ENCODE measurements at places on chromosomes 12 and 14.

GRCh38 chr12:71787580-71787979 lies 32.9 kb downstream of the RAB21 start:
- no peak for DNase-seq

GRCh38 chr12:89181271-89181920 lies 170.9 kb downstream of the DUSP6 start:
- peak; percentile 4 for DNase-seq

DNA sequence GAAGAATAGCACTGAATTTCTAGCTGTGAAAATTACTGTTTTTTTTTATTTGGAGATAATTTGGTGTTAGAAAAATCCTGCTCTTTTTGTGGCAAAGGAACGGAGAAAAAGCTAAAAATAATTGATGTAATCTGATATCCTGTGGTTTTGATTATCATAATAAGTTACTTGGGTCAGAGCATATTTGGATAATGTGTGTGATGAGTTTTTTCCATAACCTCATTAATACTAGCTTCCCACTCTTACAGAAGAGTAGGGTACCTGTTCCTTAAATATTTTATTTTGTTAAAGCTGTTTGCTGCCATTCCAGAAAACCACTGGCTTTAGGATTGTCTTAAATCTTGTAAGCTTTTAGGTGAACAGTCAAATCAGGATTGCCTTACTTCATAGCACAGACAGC lies 4.7 kb downstream of the PSMC6 start:
- DNase-seq = no peak

- no peak for DNase-seq
Observed at GRCh38 chr14:70018713-70019211, 139.5 kb downstream of the SMOC1 start.

GRCh38 chr12:1797011-1797901 lies 23.1 kb upstream of the LRTM2 start:
- DNase-seq = peak; percentile 16

GRCh38 chr14:23695664-23695999 lies 59.5 kb downstream of the DHRS2 start:
- DNase-seq = no peak

DNA sequence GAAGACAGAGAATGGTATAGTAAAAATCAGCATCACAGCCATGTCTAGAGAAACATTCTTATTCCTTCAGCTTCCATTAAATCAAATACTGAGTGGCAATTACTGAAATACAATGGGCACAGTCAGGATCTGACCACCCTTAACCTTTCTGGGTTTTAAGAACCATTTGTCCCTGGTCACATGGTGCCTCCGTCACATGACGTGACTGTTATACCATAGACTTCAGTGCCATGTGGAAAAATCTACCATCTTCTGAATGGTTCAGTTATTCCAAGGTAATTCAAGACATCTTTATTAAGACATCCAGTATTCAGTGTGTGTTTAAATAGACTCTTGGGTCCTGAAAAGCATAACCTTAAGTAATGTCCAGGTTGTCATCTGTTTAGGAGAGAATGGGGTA lies 553.1 kb upstream of the FLRT2 start:
- no peak for DNase-seq

DNA sequence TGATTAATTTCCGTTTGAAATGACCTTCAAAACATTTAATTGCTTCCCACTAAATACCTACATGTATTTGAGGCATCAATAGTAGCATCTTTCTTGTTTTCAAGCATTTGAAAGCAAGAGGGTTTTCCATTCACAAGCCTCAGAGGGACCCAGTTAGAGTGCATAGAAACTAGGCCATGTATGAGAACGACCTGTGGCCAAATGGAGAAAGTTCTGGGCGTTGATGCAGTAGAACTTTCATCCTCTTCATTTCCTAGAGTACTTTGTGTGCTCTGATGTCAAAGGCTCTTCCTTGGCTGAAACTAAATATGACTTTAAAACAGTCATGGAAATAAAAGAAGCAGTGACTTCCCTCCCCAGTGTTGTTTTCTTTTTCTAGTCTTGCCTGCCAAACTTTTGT lies 944 bp upstream of the DHRS7 start:
- DNase-seq = no peak

DNA sequence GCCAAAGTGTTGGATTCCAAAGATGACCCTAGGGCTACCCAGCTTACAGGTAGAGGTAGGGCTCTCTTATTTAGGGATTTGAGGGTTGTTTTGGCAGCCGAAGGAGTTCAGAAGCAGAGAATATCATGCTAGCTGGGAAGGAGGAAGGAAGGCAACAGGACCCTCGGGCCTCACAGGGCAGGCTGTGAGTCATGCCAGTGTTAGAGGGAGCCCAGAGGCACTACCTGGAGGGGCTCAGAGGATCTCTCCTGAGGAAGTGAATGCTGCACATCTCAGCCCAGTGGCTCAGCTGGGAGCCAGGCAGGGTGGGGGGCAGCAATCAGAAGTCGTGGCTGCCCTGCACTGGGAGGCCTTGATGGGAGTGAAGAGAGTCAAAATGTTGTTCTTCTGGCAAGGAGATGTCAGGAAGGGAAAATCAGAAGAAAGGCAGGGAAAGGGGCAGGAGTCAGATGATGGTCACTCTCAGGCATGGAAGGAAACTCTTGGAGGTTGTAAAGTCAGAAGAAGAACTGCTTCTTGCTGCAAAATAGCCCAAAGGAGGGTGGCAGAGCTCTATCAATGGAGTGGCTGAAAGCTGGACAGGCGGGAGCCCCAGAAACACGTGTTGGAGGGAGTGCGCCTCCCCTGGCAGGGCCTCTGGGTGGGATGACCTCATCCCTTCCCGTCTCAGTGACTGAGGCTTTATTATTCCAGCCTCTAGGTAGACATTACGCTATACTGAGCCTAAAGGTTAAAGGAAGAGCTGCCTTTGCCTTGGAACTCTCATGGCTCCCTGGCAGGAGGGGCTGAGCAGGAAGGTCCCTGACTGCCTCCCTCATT lies 141.3 kb downstream of the SMOC1 start:
- DNase-seq = no peak

DNA sequence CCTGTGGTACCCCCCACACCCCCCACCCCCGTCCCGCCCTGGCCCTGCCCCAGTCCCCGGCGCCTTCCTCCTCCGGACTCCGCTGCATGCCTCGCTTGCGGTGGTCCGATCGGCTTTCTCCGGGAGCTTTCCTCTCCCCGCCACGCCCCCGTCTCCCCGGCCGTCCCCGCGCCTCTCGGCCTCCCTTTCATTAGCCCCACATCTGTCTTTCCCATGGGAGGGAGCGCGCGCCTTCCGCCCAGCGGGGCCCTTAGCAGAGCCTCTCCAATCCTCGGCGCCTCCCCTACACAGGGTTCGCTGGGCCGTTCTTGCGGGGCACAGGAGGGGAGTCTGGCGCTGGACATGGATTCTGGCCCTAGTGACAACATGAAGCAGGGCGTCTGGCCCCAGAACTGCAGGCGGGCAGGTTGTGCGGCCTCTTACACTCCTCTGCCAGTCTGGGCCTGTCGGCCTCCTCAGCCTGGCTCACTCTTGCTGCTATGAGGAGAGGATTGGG lies 1.5 kb upstream of the EFS start:
- peak; percentile 69 for DNase-seq

DNA sequence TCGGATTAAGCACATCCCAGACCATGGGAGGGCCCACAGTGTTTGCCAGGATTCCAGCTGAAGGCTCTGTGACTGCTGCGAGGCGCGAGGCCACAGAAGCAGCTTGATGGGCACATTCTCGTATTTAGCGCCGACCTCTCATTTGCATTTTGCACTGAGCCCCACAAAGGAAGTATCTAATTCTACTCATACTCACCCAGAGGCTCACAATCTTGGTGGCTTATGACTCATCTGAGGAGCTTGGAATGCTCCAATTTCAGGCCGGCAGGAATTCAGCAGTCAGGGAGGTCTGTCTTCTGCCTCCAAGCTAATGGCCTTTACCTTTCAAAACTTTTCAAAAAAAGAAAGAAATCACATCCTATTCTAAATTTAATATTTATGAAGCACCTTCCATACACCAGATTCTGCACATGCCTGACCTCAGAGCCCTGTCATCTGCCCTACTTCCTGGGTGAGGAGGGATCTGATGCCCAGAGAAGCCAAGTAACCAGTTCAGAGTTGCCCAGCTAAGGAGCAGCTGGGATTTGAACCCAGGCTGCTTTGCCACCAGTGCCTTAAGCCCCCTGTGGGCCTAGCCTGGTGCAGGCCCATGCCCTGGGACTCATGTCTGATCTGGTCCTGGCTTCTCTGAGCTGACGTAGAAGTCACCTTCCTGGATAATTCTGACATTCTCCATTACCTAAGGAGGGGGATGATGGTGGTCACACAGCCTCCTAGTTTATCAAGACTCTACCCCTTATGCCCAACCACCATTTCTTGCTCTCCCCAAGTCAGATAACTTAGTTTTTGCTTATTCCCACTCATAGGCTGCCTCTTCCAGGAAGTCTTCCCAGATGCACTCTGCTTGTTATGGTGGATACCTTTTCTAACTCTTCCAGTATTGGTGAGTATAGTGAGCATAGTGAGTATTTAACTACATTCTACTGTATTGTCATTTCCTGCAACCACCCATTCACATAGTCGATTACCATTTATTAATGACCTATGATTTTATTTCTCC lies 198.9 kb downstream of the RBM19 start:
- peak; percentile 85 for DNase-seq

DNA sequence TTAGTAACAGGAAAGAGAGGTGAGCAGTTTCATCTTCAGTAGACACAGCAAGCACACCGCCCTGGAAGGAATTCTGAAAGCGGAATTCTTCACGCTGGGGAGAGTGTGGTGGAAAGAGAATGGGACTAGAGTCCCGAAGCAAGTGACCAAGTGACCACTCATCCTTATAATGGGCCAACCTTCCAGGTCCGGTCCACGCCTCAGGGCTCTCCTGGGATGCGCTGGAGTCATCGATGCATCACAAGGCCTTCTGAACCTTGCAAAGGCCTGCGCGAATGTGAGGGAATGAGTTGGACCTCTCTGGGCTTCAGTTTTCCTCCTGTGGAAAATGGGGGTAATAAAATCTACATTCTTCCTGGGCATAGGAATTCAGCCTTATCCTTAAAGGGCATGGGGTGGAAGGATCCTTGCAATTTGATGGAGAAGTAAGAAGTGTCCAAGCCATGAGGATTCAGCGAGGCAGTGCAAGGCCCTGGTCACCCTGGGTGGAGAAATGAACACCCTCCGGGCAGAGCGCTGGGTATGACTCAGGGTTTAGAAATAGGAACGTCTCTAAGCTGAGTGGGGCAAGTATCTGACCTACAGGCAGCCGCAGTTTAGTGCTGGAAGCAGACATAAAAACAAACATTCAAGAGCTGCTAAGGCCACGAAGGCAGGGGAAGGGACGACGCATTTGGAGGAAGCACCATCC lies 97.7 kb downstream of the SETD3 start:
- DNase-seq = peak; percentile 68

DNA sequence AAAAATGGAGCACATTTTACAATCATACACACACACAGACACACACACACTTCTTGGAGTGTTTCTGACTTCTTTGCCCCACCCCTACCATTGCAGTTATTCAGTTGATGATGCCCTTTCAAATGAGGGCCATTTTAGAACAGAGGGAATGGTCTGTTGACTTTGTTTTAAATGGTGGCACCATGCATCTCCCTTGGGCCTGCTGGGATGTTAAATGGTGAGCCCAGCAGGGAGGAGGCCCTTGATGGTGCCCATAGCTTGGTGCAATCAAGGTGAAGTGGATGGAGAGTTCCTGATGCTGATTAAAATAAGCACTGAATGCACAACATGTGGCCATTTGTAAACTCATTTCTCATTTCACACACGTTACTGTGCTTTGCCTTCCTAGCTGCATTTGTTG lies 13.3 kb downstream of the C12orf75 start:
- DNase-seq = no peak

DNA sequence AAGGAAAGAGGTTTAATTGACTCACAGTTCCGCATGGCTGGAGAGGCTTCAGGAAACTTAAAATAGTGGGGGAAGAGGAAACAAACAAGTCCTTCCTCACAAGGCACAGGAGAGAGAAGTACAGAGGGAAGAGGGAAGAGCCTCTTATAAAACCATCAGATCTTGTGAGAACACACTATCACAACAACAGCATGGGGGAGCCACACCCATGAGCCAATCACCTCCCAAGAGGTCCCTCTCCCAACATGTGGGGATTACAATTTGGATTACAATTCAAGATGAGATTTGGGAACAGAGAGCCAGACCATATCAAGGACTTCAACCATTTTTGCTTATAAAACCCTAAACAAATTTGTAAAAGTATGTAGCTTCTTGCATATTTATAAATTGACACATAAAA lies 45.8 kb downstream of the SLCO1C1 start:
- no peak for DNase-seq

- no peak for DNase-seq
Observed at GRCh38 chr12:107361970-107362369, 268.6 kb upstream of the CRY1 start.

DNA sequence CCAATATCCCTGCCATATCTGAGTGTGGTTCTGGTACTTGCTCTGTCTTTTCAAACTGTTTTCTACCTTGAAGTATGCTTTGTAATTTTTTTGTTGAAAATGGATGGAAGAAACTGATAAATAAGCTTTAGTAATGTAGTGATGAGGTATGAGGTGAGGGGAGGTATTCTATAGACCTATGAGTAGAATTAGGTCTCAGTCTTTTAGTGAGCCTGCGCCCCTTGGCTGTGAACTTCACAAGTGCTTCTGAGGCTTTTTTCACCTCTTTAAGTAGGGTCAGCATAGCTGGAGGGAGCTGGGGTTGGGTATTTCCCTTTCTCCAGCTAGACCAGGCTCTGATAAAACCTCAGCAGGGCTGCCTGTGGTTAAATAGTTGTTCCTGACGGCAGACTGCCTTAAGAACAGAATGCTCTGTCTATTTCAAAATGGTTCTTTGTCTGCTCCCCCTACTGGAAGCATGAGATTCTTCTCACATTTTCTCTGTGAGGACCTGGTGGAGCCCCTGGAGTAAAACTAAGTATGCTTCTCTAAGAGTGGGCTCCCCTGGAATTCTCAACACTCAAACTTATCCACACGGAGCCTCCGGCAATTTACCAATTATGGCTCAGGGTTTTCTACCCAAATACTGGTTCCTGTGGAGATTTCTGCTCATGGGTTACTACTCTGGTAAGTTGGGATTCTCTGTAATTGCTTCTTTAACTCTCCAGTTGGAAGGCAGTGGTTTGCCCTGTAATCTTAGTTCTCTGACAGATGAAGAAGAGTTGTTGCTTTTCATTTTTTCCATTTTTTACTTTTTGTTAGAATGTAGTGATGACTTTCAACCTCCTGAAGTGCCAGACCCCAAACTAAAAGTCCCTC lies 13.1 kb downstream of the KRT5 start:
- DNase-seq = peak; percentile 46

GRCh38 chr14:85601246-85601645 lies 71.3 kb downstream of the FLRT2 start:
- DNase-seq = no peak

DNA sequence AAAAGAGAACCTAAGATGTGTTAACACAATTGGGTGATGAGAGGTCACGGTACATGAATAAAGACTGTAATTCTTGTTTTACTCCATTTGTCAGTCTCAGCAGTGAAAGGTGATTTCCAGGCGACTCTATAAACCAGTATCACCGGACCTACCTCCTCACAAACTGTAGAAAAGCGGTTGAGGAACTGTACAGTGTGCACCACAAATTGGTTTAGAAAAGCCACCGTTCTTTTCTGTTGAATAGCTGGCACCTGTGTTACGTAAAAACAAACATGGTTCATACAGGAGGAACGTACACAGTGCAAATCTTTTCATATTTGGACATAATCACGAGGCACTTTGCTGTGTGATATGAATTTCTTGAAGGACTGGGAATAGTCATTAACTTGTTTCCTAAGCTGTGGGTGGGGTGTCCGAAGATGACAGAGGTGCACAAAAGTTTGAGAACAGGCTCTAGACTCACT lies 663 bp downstream of the WASHC3 start:
- no peak for DNase-seq

- no peak for DNase-seq
Observed at GRCh38 chr14:68781161-68782021, 11.5 kb downstream of the ZFP36L1 start.

Data from hepatic stellate cell (primary cell).